ENCODE measurements at places on chromosomes 7 and 10. TPM values are rescaled to one million over a fixed set of nuclear protein-coding genes. Genes with fewer than 3 reads are reported as not detected.

Gene RGR
- total RNA-seq = not detected

Gene PRRT4
- total RNA-seq = 0.42 TPM

Gene SFRP4
- total RNA-seq = not detected

Gene BUD23
- total RNA-seq = 96.3 TPM

Gene MUC12
- not detected for total RNA-seq

Gene FANK1
- 31.3 TPM for total RNA-seq

Gene GPRIN2
- total RNA-seq = not detected

Measured in CD4-positive, CD25-positive, alpha-beta regulatory T cell (primary cell).